ENCODE measurements at places on chromosomes 4 and X.

- no peak for DNase-seq
Observed at GRCh38 chr4:130563185-130563888, 1467.4 kb downstream of the C4orf33 start.

DNA sequence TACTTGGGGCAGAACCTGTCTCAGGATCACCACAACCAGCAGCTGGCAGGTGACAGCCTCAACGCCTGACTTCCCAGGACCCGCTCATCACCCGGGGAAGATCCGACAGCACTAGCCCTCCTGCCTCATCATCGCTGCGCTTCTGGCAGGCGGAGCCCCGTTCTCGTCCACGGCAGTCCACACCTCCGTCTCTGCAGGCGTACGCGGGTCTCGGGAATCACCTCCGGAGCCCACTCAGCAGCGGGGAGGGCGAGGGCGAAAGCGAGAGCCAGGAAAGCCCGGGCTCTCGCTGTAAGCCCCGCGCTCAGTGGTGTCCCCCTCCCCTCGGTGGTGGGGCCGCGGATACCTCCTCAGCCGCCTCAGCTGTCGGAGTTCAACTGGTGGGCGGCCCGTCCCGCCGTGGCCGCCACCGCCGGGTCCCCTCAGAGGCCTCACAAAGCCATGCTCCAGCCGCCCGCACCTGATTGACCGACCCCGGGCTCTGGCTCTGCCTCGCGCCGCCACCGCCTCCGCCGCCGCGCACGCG is 518 bp upstream of the CNKSR2 start:
- DNase-seq: no peak

DNA sequence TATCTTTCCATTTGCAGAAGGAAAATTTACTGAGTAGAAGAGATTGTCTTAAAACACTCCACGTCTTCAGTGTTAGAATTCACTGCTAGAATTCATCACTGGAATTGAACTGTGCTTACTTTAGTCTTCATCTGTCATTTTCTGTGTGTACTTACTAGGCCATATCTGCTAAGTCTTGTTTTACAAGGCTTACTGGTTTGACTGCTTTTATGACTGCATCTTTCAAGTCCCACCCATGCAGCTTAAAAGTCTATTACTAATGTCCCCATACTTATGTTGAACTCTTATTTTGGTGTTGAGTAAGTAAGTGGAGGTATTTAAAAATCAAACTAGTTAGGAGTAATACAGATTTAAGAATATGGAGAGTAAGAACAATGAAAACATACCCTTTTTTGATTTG is 14.6 kb downstream of the CLCN3 start:
- DNase-seq: no peak

- DNase-seq: no peak
Observed at GRCh38 chr4:184434021-184434420, 40.3 kb downstream of the IRF2 start.

- DNase-seq: no peak
Observed at GRCh38 chr4:176387571-176387970, 67.8 kb downstream of the SPCS3 start.

DNA sequence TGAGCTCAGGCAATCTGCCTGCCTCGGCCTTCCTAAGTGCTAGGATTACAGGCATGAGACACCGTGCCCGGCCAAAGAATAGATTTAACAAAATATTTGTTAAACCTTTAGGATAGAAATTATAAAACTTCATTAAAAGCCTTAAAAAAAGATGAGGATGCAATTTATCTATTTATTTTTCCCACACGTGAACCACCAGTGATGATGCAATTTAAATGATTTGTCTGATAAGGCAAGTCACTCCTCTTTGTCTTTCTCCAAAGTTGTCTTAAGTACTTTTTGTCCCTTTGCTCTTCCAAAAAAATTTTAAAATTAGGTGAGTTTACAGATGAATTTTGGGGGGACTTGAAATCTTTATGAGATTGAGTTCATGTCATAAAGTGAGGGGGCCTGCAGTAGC is 58.2 kb downstream of the SLC34A2 start:
- DNase-seq: no peak

- no peak for DNase-seq
Observed at GRCh38 chrX:68498044-68498507, 775 bp upstream of the YIPF6 start.

DNA sequence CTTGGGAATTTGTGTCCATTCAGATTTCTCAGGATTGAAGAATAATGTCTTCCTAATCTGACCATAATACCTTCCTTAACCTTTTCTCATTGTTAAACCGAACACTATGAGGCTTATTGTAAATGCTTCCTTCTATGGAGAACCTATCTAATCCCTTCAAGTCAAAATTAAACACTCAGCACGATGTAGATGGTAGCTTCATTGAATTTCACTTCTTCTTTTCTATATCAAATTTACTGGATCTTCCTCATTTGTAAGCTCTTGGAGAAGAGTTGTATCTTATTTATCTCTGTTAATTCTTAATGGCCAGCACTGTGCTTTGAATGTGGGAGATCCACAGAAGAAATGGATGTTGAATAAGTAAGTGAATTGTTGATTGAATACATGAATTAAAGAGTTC is 109.0 kb upstream of the RAPGEF2 start:
- no peak for DNase-seq

- DNase-seq: no peak
Observed at GRCh38 chrX:4570151-4570550, 856.7 kb upstream of the PRKX start.

- peak; percentile 60 for DNase-seq
Observed at GRCh38 chr4:37453281-37453998, 208.9 kb downstream of the NWD2 start.

DNA sequence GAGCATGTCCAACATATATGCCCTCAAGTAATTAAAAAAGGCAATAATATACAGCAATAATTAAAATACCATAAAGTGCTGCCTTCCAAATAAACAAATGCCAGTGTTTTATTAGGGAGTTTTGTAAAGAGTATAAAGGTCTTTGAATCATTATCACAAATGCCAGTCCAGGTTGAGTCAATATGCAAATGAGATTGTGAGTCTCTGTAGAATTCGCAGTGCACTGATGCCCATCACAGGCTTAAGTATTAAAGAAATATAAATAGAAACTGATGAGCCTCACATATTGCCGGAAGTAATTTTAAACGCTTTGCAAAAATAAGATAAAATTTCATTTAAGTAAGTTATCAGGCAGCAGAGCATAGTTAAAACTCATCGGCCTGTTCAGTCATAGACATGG is 205.0 kb upstream of the TECRL start:
- no peak for DNase-seq

GRCh38 chrX:120336899-120337298 is 25.0 kb upstream of the ATP1B4 start:
- DNase-seq: no peak

DNA sequence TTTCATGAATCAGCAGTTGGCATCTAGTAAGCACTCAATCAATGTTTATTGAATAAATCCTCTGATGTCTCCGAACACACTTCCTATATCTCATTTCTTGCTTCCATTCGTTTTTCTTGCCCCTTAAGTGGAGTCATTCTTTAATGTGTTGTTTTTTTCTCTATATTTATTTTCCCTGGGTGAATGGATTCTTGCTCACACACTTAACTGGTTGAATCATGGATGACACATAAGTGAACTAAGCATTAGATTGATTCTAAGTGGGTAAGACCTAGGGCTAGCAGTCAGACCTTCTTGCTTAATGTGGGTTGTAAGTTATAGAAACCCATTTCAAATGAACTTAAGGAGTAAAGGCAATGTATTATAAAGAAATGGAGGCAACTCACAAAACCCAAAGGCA is 111.1 kb downstream of the RTL3 start:
- DNase-seq: no peak

DNA sequence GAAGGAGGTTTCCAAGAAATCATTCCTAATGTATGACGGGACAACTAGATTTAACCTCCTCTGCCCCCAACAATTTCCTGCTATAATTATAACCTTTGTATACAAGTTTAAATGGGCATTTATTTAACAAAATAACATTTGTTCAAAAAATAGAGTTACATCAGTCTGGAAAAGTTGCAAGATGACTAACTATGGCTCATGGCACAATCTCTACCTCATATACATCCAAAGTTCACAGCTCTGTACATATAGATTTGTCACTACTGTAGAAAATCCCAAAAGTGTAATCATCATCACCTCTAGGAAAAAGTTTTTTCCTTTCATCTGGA is 3.8 kb upstream of the RPS6KA3 start:
- no peak for DNase-seq

- no peak for DNase-seq
Observed at GRCh38 chrX:7092543-7092942, 55.0 kb upstream of the STS start.

DNA sequence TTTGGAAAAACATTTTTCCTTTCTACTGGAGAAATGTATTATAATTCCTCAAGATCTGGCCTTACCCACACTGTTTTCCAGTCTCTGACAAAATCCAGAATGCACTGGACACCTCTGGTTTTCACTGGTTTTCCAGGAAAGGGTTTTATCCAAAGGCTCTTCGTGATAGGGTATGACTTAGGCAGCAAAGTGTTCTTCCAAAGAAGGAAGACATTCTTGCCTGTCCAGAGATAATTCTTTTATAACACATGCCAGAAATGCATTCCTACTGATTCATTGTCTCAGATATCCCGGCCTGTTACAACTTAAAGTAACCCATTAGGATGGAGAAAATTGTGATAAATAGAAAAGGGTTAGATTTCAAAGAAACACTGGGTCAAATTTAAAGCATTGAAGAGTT is 2343.1 kb downstream of the PCDH7 start:
- no peak for DNase-seq

GRCh38 chr4:61210186-61210939 is 10.2 kb downstream of the ADGRL3 start:
- DNase-seq: no peak

DNA sequence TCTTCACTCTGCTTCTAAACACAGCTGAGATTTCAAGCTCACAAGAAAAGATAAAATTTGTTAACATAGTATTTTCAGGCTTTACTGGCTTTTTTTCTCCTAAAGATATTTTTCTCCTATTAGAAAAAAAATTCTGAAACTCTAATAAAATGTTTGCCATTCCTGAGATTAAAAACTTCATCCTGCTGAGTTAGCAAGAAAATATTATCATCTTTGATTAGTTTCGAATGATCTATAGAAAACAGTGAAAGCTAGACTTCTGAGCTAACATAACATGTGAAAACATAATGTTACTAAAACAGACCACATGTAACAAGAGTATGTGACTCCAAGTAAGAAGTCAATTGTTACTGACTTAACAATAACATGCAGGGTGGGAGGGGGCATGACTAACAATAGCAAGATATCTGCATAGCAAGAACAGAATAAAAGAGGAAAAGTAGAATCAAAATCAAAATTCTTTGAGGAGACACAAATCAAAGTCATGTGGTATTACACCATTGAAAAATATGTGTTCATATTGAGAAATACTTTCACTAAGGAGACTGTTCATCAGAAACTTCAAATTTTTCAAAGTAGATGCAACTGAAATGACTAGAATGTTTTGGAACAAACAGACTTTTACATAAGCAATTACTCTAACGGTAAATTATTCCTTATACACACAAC is 14.5 kb downstream of the TBCK start:
- no peak for DNase-seq

GRCh38 chrX:97389761-97390192 is 506.1 kb downstream of the RPA4 start:
- DNase-seq: no peak

GRCh38 chr4:130922955-130923354 is 1827.0 kb downstream of the C4orf33 start:
- DNase-seq: no peak

DNA sequence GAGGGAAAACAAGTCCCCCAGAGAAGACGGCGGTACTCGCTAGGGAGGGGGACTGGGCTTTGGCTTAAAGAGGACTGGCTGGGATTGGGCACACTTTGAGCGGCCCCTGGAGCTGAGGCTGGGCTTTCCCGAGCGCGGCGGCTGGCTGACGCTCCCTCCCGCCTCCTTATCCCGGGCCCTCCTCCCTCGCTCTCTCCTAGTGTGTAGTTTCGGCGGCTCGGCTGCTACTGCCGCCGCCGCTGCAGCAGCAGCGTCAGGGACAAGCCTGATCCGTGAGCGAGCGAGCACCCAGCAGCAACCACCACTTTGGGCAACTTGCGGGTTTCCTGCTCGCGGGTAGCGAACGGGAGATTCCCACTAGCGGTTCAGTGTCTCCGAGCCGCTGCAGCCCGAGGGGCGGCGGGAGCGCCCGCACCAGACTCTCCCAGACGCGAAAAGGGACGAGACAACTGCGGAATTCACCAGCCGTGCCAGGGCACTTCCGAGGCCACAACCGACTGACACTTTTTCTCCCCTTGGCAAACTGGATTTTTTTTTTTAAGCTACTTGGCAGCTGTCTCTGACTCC is 632 bp upstream of the PCDH7 start:
- no peak for DNase-seq
